Natural killer cell (primary cell): ENCODE measurements at places on chromosomes 4 and X. TPM values are rescaled to one million over a fixed set of nuclear protein-coding genes. Genes with fewer than 3 reads are reported as not detected.

The TCEAL6 gene
- not detected for total RNA-seq

The SYTL5 gene
- total RNA-seq, result not detected

The GUCY1B1 gene
- total RNA-seq, result 4.0 TPM

The TMPRSS11A gene
- not detected for total RNA-seq

The COL4A5 gene
- not detected for total RNA-seq

The PPP1R2C gene
- 0.72 TPM for total RNA-seq

The ARHGAP36 gene
- not detected for total RNA-seq

The DHRSX gene
- 26.1 TPM for total RNA-seq

The EDA2R gene
- total RNA-seq, result 0.43 TPM

The GLUD2 gene
- total RNA-seq, result not detected

The AR gene
- total RNA-seq, result 0.02 TPM

The GSX2 gene
- not detected for total RNA-seq

The TMEM131L gene
- total RNA-seq, result 71.1 TPM

The SH3BP2 gene
- 221 TPM for total RNA-seq

The ARMCX2 gene
- 2.1 TPM for total RNA-seq

The KLB gene
- total RNA-seq, result 0.16 TPM

The FDCSP gene
- not detected for total RNA-seq

The GYPE gene
- total RNA-seq, result 1.2 TPM

The GAGE1 gene
- total RNA-seq, result not detected

The ASB12 gene
- total RNA-seq, result 0.39 TPM

The KCTD8 gene
- not detected for total RNA-seq

The UGDH gene
- total RNA-seq, result 13.6 TPM

The TIGD4 gene
- not detected for total RNA-seq

The DMRTC1 gene
- total RNA-seq, result not detected

The STPG2 gene
- total RNA-seq, result not detected

The SRPX gene
- total RNA-seq, result not detected

The MCF2 gene
- 2.7 TPM for total RNA-seq

The BMP15 gene
- total RNA-seq, result not detected

The MTMR8 gene
- 9.3 TPM for total RNA-seq

The FATE1 gene
- not detected for total RNA-seq

The CFAP47 gene
- not detected for total RNA-seq

The TMEM156 gene
- 13.8 TPM for total RNA-seq

The HPSE gene
- 0.89 TPM for total RNA-seq

The STOX2 gene
- total RNA-seq, result not detected

The HS6ST2 gene
- not detected for total RNA-seq

The TRMT10A gene
- 2.6 TPM for total RNA-seq

The ANKRD50 gene
- total RNA-seq, result 1.3 TPM

The HTN1 gene
- total RNA-seq, result not detected

The P2RY10 gene
- total RNA-seq, result 19.7 TPM

The PABPC1L2A gene
- total RNA-seq, result not detected

The SPANXC gene
- total RNA-seq, result not detected

The CXCL1 gene
- total RNA-seq, result 3.4 TPM

The SLC6A14 gene
- total RNA-seq, result not detected

The STS gene
- 4.6 TPM for total RNA-seq

The DMD gene
- not detected for total RNA-seq

The CENPVL1 gene
- not detected for total RNA-seq
